Hepatocyte (in vitro differentiated cells): ENCODE measurements at places on chromosomes 4 and X. TPM values are rescaled to one million over a fixed set of nuclear protein-coding genes. Genes with fewer than 3 reads are reported as not detected.
A peak's percentile ranks its signal among the peaks of the same experiment; 100 is the strongest.

GEMIN8 gene
- polyA plus RNA-seq, result 12.4 and 12.5 TPM in 2 replicates

ITGB1BP2 gene
- polyA plus RNA-seq, result 0.15 and 1.2 TPM in 2 replicates

MORF4L2 gene
- 772 and 829 TPM in 2 replicates for polyA plus RNA-seq

RTL9 gene
- polyA plus RNA-seq, result 0.65 and 1.3 TPM in 2 replicates

CENPVL1 gene
- polyA plus RNA-seq, result 0.10 TPM in 1 of 2 replicates, not detected in the other

QRFPR gene
- polyA plus RNA-seq, result not detected in 2 replicates

PAGE4 gene
- polyA plus RNA-seq, result 0.63 and 1.8 TPM in 2 replicates

RNF4 gene
- 42.4 and 50.8 TPM in 2 replicates for polyA plus RNA-seq

GRCh38 chrX:65866146-65866545 is 173.7 kb downstream of the VSIG4 start:
- no peak for DNase-seq

DNA sequence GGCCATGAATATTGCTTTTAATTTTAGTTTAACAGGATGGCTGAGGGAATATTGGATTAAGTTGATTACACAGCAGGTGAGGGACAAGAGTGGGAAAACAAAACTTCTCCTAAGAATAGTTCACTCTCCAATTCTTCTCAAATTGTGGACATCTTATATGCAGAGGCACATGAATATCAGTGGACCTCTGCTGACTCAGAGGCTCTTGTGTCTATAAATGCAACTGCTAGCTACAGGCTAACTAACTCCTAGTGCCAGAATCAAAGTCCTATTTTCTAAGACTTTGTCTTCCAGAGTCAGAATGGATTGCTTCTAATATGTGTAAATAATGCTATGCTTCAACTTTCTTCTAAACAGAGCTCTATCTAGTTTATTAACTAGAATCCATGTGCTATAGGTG is 175.8 kb downstream of the IL15 start:
- DNase-seq, result no peak

GRCh38 chr4:56410247-56411062 is 23.2 kb upstream of the AASDH start:
- peak; percentile 92 for DNase-seq

GRCh38 chrX:29872831-29873230 is 342.5 kb upstream of the MAGEB2 start:
- DNase-seq, result no peak

- peak; percentile 77 for DNase-seq
Measured at GRCh38 chr4:86594559-86595425, 677 bp downstream of the PTPN13 start.

GRCh38 chrX:135328421-135329005 is 19.2 kb downstream of the ETDC start:
- DNase-seq, result no peak

DNA sequence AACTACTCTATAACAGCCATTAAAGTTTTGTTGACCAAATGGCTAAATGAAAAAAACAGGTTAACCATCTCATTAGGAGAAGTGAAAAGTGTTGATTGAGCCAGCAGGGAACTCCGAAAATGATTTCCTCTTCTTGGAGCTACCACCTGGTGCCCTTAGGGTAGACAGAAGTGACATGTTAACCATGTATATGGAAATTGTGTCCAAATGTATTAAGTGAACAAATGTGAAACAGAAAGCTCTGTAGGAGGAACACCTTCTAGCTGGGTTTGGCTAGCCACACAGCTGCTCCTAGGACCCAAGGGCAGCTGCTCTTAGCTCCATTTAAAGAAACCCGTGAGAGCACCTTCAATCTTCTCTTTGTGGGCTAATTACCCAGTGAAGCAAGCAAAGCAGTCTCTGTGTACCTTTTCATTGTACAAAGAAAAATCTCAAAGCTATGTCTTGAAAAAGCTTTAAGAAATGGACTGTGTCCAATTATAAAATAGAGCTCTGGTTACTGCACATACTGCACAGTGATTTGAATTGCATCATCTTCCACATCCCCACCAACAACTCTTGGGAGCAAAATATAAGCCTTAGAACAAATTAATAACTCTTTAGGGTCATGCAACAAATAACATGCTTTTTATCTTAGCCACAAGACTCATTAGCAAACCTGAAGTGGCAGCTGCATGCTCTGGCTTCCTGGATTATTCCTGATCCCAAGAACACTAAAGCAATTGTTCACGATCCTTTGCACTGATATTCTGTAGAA is 59.2 kb upstream of the PARM1 start:
- no peak for DNase-seq

DNA sequence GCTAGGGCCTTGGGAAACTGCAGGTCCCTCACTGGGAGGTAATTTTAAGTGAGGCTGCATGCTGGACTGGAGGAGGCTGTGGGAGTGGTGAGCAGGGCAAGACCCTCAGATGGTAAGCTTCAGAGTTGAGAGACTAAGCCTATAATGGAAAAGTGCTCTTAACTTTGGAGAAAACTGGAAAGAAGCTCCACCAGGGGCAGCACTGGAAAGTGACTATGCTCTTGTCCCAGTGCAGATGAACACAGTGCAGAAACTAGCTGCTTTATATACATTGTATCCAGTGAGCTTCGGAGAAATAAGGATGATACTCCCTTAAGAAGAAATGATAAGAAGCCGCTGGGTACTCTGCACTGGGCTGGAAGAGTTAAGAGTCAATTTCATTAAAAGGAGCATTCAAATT is 3.2 kb upstream of the MAGEB2 start:
- no peak for DNase-seq

- DNase-seq, result no peak
Measured at GRCh38 chrX:82627568-82627967, 880.5 kb upstream of the POU3F4 start.

DNA sequence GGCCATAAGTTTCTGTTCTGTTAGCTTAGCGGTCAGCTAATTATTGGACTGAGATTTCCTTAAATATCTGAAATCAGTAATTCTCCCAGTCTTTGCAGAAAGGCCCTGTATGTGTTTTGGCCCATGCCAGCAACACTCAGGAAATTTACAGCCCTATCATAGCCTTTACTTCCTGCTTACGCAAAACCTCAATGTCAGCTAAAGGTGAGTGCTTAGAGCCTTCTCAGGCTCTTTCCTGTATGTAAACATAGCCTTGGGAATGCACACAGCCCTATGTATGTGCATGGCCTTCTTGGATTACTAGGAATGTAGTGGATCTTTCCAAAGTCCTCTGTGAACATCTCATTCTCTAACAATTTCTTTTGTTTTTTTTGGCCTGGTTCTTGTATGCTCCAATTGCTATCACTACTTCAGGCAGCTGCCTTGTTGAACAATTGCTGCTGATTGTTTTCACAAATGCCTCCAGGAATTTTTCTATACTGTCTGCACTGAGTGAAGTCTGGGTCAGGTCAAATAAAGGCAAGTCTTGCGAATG is 200.0 kb downstream of the PPP1R2C start:
- DNase-seq, result peak; percentile 53

DNA sequence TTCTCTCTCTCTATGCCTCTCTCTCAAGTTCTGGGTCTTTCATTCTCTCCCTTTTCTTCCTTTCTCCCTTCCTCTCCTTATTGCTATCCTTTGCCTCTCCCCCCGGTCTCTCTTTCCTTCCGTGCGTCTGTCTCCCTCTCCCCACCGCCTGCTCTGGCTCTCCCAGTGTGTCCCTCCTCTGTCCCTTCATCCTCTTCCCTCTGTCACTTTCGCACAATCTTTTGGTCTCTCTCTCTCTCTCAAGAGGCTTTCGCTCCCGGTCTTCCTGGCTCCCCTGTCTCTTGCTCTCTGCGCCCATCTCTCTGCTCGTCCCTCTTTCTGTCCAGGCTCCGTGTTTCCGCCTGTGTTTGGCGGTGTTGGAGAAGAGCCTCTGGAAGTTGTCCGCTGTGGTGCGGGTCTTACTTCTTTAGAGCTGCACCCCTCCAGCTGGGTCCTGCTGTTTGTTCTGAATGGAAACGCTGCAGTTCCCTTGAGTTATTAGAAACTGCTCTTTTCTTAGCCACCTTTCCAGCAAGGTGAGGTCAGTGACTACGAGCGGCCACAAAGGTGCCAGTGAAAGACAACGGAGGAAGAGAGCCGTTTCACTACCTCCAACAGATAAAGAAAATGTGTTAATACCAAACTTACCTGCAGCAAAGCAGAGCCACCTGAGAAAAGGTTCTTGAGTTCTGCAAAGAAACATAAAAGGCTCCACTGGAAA is 1.1 kb downstream of the BMPR1B start:
- DNase-seq, result no peak

GRCh38 chr4:109406337-109406931 is 27.2 kb upstream of the SEC24B start:
- peak; percentile 70 for DNase-seq

- no peak for DNase-seq
Measured at GRCh38 chr4:98746530-98746929, 88.1 kb upstream of the TSPAN5 start.

- no peak for DNase-seq
Measured at GRCh38 chr4:108219998-108220397, 51.3 kb upstream of the LEF1 start.

- DNase-seq, result no peak
Measured at GRCh38 chrX:68332201-68332731, 101.0 kb downstream of the OPHN1 start.

DNA sequence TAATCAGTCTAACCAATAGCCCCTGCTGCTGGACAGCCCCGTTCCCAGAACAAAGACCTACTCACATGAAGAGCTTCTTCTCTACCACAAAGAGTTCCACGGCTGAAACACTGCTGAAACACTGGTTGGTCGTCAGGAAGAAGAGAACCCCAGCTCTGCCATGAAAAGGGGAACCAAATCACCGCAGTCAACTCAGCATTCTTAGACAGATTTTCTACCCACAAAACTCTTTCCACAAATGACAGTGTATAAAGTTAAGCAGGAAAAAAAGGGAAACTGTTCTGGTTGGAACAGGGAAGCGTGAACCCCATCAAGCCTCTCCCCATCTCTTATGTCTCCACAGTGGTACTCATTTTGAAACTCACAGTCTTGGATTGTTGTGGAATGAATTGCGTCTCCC is 57.3 kb downstream of the ABCG2 start:
- no peak for DNase-seq

DNA sequence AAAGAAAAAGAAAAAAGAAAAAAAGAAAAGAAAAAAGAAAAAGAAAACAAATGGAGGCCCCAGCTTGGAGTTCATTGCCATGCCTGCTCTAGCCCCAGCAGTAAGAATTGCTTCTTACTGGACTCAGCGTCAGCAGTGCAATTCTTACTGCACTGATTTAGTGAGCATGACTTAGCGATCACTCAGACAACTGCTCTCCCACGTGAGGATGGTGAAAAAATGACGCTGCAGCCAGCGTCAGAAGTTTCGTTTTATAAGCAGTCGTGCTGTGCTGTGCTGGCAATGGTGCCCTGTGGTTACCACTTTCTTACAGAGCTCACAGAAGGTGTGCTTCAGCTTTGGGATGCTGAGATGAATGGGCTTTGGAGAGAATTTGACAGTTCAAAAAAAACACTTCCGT is 68.3 kb upstream of the DDX3X start:
- DNase-seq, result no peak

DNA sequence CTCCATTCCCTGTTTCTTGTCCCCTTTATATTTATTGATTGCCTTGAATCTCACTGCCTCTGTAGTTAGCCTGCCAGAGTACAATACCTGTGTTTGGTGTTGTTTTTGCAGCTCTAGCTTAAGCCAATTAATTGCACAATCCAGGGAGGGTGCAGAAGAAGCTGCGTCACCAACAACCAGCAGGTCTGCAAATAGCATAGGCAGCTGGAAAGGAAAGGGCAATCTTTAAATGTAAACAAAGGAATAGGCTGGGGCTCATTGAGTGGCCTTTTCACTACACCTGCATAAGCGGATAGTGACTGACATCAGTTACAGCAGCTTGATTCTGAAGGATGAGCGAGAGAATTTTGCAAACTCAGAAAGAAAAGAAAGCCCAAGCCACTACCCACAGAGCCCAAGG is 106.8 kb upstream of the RAI2 start:
- peak; percentile 38 for DNase-seq

DNA sequence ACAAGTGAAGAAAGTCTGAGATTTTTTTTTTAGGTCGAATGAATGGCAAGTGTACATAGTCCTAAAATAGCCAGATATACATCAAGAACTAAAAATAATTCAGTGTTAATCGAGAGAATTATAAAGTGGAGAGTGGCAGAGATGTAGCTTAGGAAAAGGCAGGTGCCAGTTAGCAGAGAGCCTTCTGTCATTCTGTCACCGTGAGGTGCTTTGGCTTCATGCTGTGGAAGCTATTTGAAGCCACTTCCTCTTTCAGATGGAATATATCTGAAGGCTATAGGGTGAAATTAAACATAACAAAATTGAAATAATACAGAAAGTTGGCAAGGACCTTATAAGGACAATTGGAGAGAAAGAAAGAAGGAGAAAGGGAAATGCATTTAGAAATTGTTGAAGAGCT is 756.3 kb downstream of the CCSER1 start:
- DNase-seq, result no peak

- no peak for DNase-seq
Measured at GRCh38 chr4:95963456-95963855, 123.6 kb downstream of the PDHA2 start.

DNA sequence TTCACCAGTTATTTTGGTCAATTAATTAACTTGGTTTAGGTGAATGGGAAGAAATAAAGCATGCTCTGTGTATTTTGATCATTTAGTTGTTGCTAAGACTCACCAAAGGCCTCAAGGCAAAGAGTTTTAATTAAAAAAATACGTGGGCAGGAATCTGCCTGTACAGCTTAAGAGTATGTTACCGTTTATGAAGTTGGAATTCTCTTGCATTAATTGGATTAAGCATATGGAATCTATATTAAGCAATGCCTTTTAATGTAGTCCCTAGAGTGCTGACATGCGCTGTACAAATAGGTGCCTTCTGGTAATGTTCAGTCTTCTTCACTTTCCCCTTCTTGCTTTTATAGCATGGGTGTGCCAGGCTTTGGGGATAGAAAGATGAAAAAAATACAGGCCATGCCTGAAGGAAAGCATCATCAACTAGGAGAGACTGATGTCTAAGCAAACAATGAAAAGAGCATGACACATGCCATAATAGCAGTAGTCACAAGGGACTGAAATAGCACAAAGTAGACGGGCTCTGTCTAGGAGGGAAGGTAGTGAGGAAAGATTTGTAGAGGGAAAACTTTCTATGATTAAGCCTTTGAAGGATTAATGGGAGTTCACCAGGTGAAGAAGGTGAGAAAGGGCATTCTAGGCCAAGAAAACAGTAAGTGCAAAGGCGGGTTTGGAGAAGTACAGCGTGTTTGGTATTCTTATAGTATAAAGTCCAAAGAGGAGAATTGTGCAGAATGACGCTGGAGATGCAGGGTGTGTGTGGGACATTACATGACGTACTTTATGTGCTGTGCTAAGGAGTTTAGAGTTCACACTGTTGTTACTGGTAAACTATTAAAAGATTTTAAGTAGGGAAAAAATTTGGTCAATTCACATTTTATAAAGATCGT is 226.1 kb upstream of the ANXA3 start:
- DNase-seq, result peak; percentile 25

DNA sequence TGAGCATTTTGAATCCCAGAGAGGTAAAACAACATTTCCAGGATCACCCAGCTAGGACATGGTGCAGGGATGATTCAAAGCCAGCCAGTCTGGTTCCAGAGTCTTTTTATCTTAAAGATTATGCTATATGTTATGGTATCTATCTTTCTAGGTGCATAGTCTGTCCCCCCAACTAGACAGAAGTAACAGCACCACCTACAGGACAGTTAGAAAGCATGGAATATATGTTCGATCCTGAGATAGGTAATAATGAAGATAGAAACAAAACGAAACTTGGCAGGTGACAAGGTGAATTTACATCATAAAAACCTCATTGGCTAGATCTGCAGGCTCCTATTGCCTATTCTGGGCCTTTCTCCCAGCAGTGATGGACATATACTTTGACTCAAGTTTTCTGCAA is 723.2 kb downstream of the SMARCA1 start:
- no peak for DNase-seq
